Chondrocyte (in vitro differentiated cells): ENCODE measurements at places on chromosomes 4 and X. TPM values are rescaled to one million over a fixed set of nuclear protein-coding genes. Genes with fewer than 3 reads are reported as not detected.

OPRPN gene
- total RNA-seq = not detected in 3 replicates

TRIML2 gene
- 1.1 to 2.8 TPM (median 1.6 TPM) in 3 replicates for total RNA-seq

TCEAL2 gene
- not detected in 3 replicates for total RNA-seq

DCX gene
- not detected in 3 replicates for total RNA-seq

TMEM144 gene
- total RNA-seq = 2.6 to 4.1 TPM (median 3.0 TPM) in 3 replicates

KLHL4 gene
- 2.0 to 2.6 TPM (median 2.0 TPM) in 3 replicates for total RNA-seq

COL25A1 gene
- 0.45 to 1.3 TPM (median 0.62 TPM) in 3 replicates for total RNA-seq

SLC4A4 gene
- 12.8 to 21.9 TPM (median 14.8 TPM) in 3 replicates for total RNA-seq

MAMLD1 gene
- total RNA-seq = 6.0 to 9.3 TPM (median 8.8 TPM) in 3 replicates

ESX1 gene
- not detected in 3 replicates for total RNA-seq

KIF4A gene
- 4.5 to 5.9 TPM (median 5.3 TPM) in 3 replicates for total RNA-seq

DNA sequence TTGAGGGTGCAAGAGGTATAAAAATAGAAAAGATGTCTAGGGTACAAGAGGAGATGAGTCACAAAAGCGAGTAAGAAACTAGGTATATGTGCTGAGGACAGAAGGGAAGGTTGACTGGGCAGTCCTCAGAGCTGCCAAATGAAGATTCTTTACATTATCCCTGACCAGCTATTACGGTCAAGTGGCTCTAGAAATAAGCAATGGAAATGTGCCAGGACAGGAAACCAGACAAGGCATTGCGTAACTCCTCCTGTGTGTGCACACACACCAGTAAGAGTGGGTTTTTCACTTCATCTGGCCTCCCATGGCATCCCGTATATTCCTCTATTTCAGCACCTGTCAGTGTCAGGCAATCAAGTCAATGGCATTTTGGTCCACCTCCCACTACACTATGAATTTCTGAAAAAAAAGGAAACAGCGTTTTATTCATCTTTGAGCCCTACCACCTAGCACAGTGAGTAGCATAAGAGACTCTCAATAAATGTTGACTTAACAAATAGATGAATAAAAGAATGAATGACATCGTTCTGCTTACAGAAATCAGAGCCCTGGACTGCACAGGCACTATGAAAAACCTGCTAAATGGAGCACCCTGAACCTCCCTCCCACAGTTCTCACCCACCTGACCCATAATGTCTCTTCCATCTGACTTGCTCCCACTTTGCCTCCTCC, 62.6 kb upstream of the KLF3 start:
- DNase-seq = no peak

DNA sequence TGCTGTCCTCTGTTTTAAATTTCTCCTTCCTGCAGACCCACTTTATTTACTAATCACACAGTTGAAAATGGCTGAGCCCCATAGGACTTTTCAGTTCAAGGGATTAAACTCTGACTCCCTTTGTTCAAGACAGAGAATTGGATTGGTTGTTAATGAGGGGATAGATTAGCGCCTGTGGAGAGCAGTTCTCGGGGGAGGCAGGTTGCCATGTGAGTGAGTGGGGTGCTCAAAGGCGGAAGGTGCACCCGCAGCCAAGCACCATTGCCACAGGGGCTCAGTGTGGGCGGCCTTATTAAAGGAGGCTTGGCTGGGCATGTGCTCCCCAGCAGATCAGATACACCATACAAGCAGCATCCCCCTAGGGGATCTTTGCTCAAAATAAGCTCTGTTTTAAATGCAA, 7.9 kb upstream of the CBR4 start:
- DNase-seq = no peak

DNA sequence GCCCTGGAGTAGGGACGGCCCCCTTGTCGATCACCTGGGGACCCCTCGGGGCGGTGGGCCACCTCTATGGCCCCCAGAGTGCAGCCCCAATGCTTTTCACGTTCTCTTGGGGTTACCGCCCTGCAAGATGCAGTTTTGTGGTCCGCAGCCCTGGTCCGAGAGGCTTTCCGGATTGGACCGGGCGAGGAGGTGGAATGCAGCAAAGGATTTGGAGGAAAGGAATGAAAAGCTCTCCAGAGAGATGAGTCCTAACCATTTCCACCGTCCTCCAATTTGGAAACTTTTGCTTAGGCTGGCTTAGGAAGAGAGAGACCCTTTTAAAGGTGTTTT, 601 bp downstream of the SLC25A43 start:
- no peak for DNase-seq

- DNase-seq = no peak
These were observed 3.4 kb downstream of the KLHL15 start for GRCh38 chrX:24023544-24023943.

- DNase-seq = no peak
These were observed 1.0 kb downstream of the AGA start for GRCh38 chr4:177441061-177441802.

DNA sequence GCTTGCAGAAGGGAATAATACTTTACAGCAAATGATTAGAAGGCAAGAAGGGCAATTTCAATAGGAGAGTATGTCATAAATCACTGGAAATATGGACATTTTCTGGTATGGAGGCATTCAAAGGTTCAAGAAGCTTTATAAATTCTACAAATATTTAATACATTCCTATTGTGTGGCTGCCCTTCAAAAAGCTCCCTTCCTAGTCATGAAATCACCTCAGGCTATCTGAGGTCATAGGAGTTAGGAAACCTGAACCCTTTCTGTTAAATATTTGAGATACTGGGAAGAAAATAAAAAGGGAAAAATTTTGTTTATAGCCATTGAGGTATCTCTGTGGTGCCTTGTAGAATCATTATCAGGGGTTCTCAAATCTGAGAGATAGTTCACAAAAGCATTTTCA, 316.8 kb upstream of the EMCN start:
- no peak for DNase-seq

DNA sequence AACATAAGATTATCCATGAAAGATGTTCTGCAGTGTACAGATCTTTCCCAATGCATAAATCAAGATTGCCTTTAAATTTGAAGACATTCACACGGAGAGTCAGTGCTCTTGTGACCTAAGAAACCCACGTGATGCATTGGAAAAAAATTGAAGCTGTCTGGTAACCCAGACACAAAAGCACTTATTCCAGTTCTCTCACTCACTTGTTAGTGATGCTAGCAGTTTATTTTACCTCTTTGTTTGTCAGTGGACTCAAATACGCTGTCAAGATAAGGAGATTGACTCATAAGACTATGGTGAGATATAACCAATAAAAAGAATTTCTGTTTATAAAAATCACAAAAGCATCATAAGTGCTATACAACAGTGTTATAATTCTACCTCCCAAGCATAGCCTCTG, 245.8 kb upstream of the SMIM31 start:
- DNase-seq = no peak

GRCh38 chr4:71545168-71545567, 206.3 kb downstream of the SLC4A4 start:
- DNase-seq = no peak

- DNase-seq = no peak
These were observed 443.2 kb upstream of the FGF16 start for GRCh38 chrX:77003956-77004355.

DNA sequence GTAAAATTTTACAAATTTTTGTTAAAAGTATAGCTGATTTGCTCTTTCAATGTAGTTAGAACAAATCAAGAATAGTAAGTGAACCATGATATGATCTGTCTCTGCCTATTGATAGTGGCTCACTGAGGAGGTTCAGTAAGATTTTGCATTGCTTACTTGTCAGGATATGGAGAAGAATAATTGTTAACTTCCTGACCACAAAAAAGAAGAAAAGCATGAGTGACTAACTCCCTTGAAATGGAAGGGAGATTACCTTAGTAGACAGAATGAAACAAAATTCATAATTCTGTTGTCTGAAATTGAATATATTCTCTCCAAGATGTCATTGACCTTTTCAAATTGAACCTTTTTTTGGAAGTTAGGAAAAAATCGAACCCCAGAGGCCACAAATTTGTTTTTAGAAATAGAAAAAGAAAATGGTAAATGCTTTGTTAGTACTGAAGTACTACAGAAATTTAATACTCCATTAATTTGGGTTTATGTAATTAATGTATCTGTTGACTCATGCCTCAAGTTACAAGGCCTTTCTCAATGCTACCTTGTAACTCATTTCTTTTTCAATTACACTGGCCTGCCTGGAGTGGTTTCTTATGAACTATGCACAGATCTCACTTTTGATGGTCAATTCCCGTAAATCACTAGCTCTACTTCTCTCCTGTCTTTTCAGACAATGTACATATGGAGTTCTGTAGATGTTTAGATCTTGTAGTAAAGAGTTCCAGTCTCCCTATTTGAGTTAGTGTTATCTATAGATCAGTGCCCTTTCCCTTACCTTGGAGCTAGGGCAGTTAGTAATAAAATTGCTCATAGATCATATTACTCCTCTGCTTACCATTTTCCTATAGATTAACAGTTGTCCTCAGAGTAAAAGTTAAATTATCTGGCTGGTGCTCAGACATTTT, 139.3 kb downstream of the TLL1 start:
- DNase-seq = no peak

DNA sequence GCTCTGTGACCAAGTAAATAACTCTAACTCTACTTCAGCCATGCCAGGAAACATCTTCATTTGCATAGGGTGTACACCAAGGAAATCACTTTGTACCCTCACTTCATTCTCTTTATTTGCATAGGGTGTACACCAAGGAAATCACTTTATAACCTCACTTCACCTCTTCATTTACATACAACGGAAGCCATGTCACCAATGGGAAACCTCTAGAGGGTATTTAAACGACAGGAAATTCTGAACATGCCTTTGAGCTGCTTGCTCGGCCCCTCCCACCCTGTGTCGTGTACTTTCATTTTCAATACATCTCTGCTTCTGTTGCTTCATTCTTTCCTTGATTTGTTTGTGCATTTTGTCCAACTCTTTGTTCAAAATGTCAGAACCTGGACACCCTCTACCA, 848.1 kb upstream of the FRG1 start:
- no peak for DNase-seq

- DNase-seq = no peak
These were observed 36.0 kb downstream of the SORBS2 start for GRCh38 chr4:185775792-185776555.
